ENCODE measurements at places on chromosomes 7 and 10.
A peak's percentile ranks its signal among the peaks of the same experiment; 100 is the strongest.

- DNase-seq: no peak
Measured at GRCh38 chr10:36021096-36021495, 379.0 kb upstream of the FZD8 start.

DNA sequence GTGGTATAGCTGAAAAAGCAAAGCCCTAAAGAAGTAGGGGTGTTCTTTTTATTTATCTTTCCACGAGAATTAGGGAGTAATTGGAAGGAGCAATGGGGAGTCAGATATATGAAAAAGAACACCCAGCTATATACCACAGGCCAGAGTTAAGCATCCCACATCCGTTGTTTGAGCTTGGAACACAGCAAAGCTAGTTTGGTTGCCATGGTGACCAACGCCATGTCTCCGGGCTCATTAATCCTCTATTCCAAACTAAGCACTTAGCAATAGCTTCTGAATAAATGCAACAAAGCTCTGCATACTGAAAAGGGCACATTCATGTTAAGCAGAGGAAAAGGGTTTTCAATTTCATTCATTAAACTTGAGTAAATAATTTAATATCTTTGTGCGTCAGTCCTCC lies 23.5 kb downstream of the ASB4 start:
- DNase-seq: no peak

DNA sequence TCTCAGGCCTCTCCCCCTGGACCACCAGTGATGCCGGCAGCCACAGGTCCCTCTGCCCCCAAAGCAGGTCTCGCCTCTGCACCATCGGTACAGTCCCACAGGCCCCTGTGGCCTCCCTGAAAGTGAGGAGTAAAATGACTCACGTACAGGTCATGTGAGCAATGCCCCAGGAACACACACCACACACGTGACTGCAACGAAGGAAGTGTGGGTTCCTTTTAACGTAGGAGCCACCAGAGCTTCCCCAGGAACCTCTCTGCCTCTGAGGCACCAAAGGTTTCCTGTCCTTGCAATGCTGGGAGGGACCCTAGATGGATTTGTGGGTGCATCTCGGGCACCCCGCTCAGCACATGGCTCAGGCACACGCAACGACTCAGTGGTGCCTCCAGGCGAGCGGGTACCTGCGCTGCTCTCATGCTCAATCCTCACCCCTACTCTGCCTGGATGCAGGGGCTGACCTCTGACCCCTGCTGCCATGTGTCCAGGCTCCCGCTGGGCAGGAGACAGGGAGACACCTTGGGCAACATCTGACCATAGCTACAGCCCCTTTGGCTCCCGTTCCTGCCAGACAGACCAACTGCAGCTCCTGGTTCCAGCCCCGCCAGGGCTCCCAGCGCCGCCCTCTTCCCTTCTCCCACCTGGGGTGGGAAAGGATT lies 120.7 kb downstream of the PRKAG2 start:
- no peak for DNase-seq

DNA sequence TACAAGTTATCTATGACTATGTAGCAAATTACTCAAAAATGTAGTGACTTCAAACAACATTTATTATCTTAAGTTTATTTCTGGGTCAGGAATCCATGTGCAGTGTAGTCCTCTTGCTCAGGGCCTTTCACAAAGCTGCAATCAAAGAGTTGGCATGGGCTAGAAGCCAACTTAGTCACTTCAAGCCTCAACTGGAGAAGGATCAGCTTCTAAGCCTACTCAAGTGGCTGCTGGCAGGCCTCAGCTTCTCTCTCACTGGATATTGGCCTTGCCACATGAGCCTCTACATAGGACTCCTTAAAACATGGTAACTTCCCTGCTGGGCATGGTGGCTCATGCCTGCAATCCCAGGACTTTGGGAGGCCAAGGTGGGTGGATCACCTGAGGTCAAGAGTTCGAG lies 5.0 kb upstream of the NFE2L3 start:
- peak; percentile 28 for DNase-seq

DNA sequence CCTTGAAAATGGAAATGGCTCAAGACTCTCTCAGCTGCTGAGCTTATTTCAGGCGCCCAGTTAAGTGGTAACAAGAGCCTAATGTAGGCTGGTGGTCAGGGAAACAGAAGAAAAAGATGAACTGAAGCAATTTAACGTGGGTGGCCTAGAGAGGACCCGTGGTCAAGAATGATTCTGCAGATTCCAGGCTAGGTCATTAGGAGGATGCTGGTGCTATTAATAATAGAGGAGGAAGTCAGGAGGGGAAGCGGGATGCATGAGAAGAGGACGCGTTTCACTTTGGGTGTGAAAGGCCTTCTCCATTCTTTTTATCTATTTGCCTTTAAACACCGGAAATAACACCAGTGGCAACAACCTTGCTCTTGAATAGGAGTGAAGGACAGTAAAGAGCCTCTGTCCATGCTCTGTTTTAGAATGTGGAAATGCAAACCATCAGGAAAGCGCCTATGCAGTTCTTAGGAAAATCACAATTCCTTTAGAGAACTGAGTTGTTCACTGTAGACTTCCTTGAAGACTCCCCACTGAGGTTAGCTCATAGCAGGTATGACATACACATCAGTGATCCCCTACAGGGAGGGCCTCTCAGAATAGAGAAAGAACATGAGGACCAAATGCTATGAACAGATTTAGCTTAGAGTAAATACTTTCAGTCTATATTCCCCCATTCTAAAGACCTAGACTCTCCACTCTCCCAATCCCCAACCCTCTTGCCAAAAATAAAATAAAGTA lies 8.6 kb downstream of the LIPA start:
- DNase-seq: no peak

Measured in NCI-H446 (cell line).